Stimulated activated CD4-positive, alpha-beta T cell treated with anti-CD3 and anti-CD28 coated beads, Interleukin-1b, Interleukin-23, amount 100 ng/mL, for 4 hours (primary cell): ENCODE measurements at places on chromosomes 5 and 9.

DNA sequence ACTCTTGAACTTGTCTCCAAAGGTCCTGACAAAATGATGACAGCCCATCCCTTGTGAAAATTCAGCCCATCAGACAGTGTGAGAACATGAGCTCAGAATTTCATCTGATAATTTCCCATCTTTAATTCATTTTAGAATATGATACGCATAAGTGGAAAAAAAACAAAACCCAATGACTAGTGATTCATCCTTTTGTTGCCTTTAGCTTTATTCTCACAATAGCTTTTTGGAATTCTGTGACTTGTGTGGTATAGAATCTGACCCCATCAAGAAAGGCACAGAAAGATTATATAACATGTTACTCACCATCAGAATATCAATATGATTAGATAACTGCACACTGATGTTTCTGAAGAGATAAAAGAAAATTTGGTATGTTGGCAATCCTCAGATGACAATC lies 16.1 kb upstream of the TMED7 start:
- DNase-seq: no peak

DNA sequence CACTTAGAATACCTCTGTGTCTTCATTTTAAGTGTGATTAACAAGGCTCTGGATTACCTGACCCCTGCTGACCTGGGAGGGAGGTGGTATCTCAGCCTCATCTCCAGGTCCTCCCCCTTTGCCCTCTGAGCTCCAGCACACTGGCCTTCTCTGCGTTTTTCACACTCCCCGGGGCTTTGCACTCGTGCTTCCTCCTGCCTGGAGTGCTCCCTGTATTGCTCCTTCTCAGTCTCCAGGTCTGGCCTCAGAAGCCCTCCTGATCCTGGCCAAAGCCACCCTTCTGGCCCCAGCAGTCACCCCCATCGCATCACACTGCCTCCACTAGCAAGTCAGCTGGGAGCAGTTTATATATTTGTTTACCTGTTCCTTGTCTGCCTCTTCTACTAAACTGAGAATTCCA lies 13.6 kb upstream of the NEUROG1 start:
- DNase-seq: no peak

- no peak for DNase-seq
Measured at GRCh38 chr9:96391021-96391765, 7.7 kb upstream of the SLC35D2 start.

GRCh38 chr5:95043234-95043633 lies 241.7 kb downstream of the MCTP1 start:
- no peak for DNase-seq

- DNase-seq: no peak
Measured at GRCh38 chr9:6965566-6965965, 207.8 kb downstream of the KDM4C start.

- no peak for DNase-seq
Measured at GRCh38 chr5:66960369-66961137, 236.0 kb downstream of the CD180 start.

- DNase-seq: no peak
Measured at GRCh38 chr5:145243016-145243415, 592.1 kb downstream of the PRELID2 start.

GRCh38 chr9:90054810-90055209 lies 450.0 kb downstream of the GADD45G start:
- DNase-seq: no peak

GRCh38 chr5:89710006-89710405 lies 699.5 kb downstream of the CETN3 start:
- no peak for DNase-seq

DNA sequence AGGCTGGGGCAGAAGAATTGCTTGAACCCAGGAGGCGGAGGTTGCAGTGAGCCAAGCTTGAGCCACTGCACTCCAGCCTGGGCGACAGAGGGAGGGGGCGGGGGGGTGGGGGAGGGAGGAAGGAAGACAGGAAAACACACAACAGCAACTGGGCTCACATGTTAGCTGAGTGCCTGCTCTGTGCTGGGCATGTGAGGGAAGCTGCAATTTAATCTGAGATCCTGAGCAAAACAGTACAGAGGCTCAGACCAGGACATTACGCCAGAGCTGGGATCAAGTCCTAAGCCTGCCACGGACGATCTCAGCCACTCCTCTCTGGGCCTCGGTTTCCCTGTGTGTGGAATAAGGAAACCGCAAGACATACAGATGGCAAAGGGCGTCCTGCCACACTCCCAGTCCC lies 119.1 kb downstream of the VAV2 start:
- DNase-seq: no peak

- no peak for DNase-seq
Measured at GRCh38 chr5:95327211-95327610, 42.3 kb upstream of the MCTP1 start.

DNA sequence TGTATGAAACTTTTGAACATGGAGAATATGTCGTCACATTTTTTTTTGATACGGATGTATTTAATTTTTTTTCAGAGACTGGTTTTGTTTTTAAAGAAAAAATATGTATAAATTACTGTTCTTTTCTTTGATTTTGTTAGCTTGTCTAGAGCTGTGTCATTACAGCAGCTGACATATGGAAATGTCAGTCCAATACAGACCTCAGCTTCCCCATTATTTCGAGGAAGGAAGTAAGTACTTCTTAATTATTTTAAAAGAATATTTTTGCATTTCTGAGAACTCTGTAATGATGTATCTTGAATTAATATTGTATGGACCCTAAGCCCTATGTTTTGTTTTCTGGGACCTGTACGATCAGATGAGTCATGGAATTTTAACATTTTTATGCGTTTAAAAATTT lies 7.6 kb downstream of the TENT2 start:
- DNase-seq: no peak

DNA sequence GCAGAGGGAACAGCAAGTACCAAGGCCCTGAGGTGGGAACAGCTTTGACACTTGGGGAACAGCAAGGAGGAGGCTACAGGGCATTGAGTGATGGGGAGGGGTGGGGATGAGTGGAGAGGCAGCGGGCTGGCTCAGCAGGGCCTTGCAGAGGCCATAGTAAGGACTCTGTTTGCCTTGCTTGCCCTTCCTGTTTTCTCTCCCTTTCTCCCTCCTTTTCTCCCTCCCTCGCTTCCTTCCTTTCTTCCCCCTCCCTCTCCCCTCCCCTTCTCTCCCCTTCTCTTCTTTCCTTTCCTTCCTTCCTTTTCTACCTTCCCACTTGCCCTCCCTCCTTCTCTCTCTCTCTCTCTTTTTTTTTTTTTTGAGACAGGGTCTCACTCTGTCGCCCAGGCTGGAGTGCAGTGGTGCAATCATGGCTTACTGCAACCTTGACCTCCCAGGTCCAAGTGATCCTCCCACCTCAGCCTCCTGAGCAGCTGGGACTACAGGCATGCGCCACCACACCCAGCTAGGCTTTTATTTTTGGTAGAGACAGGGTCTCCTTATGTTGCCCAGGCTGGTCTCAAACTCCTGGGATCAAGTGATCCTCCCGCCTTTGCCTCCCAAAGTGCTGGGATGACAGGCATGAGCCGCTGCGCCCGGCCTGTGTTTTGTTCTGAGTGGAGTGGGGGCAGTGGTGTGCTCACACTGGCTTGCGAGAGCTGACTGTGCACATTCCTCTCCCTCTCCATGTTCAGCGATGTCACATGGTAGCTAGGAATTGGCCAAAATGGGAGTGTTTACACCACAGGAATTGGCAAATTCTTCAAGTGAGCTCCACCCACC lies 17.1 kb downstream of the IER5L start:
- DNase-seq: no peak

- no peak for DNase-seq
Measured at GRCh38 chr9:95218773-95219172, 98.7 kb downstream of the FANCC start.

- DNase-seq: no peak
Measured at GRCh38 chr9:115599898-115600297, 481.9 kb upstream of the TNC start.

DNA sequence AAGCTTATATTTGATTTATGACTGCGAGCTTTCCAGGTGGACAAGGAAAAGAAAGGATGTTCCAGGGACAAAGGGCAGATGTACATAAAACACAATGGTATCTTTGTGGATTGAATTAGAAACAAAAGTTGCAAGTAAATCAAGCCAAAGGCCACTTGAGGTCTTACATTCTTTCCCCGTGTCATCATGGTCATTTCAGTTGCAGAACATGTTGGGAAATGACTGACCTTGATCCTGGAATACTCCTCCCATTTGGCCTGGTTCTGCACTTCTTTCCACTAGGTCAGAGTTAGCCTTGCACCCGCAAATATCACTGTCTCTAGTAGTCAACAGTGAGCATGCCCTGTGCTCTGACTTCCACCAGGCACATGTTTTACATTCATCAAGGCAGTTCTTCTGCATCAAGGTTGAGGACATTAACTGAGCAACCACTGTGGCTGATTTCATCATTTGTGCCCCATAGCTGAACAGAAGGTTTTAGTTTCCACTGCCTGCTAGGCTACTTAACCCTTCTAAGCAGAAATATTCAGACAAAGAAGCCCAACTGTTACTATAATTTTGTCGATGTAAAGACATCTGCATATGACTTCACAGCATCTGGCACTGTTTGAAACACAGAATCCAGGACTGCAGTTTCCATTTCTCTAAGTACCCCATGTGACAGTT lies 1161.7 kb upstream of the DMAC1 start:
- DNase-seq: no peak

- DNase-seq: no peak
Measured at GRCh38 chr9:23747088-23748075, 78.7 kb downstream of the ELAVL2 start.

- DNase-seq: no peak
Measured at GRCh38 chr5:180352116-180353047, 754 bp downstream of the GFPT2 start.

DNA sequence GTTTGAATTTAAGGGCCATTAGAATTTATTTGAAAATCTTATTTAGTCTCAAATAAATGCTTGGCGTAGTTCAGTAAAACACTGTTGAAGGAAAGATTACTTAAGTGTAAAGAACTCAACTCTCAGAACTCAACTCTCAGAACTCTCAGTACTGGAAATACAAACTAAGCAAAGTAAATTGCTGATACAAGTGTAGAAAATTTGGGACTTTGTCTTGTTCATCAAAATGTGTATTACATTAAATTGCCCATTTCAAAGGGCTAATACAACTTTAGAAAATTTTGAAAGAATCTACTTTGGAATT lies 99.4 kb downstream of the CSNK1G3 start:
- DNase-seq: no peak

GRCh38 chr9:37964740-37965081 lies 60.8 kb upstream of the SLC25A51 start:
- no peak for DNase-seq

GRCh38 chr5:176362233-176362490 lies 598 bp upstream of the KIAA1191 start:
- DNase-seq: no peak

DNA sequence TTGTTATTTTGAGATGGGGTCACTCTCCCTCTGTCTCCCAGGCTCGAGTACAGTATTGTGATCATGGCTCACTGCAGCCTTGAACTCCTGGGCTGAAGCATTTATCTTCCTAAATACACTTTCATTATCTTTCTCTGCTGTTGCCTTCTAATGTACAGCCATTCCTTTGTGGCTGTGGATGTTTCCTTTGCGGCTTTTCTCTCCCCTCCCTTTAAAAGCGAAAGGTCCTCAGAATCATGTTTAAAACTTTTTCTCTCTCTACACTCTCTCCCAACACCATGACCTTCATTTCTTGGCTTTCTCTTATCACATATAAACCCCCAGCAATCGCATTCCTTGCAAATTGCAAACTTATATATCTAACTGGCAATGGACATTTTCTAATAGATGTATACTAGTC lies 1.6 kb downstream of the IFNA2 start:
- DNase-seq: no peak

- DNase-seq: peak; percentile 56
Measured at GRCh38 chr9:137021979-137022661, 5.9 kb downstream of the ABCA2 start.

- no peak for DNase-seq
Measured at GRCh38 chr5:138037271-138037670, 4.4 kb upstream of the FAM13B start.

- DNase-seq: no peak
Measured at GRCh38 chr9:89047667-89048066, 56.4 kb downstream of the S1PR3 start.

DNA sequence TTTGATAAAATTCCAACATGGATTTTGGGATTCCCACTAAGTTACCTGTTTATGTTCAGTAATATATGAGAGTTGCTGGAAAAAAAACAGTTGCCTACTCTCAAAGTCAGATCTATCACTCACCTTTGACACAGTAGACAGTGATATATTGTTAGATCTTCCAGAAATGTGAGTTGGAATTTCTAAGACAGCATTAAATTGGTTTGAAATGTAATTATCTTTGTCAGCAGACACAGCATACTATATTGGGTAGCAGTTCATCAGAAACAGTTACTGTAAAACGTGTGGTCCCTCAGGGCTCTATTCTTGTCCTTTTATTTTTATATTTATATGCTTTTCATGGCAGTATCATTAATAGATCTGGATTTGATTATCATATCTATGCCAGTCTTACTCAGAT lies 433.6 kb upstream of the ARRDC3 start:
- DNase-seq: no peak

- DNase-seq: no peak
Measured at GRCh38 chr9:130426883-130427282, 17.9 kb upstream of the ASS1 start.

- no peak for DNase-seq
Measured at GRCh38 chr5:83451955-83452354, 19.6 kb upstream of the VCAN start.

DNA sequence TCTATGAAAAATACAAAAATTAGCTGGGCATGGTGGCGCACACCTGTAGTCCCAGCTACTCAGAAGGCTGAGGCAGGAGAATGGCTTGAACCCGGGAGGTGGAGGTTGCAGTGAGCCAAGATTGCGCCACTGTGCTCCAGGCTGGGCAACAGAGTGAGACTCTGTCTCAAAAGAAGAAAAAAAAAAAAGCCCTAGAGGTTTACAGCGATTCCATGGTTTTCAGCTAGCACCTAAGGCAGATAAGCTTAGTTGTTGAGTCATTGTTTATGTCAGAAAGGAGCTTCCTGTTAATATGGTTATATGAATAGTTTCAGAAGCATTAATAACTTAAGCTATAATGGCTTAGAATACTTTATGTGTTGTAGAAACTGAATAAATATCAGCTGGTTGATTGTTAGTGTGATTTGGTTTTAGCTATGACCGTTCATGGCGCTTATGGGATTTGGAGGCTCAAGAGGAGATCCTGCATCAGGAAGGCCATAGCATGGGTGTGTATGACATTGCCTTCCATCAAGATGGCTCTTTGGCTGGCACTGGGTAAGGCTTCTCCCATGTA lies 13.0 kb downstream of the RNF183 start:
- no peak for DNase-seq

DNA sequence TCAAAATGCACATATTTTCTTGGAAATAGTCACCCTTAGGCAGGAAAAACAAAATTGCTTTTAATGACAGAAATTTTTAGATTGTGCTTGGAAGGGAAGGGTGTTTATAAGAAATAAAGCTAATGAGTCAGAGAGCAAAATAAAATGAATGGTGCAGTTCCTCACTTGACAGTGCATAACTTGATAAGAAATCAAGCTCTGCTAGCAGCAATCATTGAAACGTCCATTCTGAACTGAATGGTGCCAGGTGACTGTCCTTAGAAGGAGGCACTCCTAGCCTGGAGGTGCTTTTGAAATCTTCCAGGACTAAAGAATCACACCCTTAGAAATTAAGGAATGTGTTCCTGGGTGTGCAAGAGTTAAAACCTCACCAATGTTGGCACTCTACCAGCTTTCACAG lies 202.5 kb downstream of the EFNA5 start:
- DNase-seq: no peak
